ENCODE measurements at places on chromosomes 3 and 15. TPM values are rescaled to one million over a fixed set of nuclear protein-coding genes. Genes with fewer than 3 reads are reported as not detected.

DNA sequence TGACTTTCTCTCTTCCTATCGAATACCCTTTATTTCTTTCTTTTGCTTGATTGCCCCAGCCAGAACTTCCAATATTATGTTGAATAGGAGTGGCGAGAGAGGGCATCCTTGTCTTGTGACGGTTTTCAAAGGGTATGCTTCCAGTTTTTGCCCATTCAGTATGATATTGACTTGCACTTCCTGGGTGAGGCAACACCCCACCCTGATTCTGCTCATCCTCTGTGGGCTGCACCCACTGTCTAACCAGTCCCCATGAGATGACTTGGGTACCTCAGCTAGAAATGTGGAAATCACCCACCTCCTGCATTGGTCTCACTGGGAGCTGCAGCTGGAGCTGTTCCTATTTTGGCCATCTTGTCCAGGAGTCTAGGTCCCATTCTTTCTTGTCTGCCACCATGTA is 44.8 kb upstream of the KCNH8 start:
- no peak for DNase-seq

DNA sequence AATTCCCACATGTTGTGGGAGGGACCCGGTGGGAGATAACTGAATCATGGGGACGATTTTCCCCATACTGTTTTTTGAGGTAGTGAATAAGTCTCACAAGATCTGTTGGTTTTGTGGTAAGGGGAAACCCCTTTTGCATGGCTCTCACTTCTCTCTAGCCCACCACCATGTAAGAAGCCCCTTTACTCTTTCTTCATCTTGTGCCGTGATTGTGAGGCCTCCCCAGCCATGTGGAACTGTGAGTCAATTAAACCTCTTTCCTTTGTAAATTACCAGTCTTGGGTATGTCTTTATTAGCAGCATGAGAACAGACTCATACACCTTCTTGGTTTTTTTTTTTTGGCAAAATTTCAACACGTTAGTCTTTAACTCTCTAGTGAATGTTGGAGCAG is 18.1 kb downstream of the ARL8B start:
- no peak for DNase-seq

DNA sequence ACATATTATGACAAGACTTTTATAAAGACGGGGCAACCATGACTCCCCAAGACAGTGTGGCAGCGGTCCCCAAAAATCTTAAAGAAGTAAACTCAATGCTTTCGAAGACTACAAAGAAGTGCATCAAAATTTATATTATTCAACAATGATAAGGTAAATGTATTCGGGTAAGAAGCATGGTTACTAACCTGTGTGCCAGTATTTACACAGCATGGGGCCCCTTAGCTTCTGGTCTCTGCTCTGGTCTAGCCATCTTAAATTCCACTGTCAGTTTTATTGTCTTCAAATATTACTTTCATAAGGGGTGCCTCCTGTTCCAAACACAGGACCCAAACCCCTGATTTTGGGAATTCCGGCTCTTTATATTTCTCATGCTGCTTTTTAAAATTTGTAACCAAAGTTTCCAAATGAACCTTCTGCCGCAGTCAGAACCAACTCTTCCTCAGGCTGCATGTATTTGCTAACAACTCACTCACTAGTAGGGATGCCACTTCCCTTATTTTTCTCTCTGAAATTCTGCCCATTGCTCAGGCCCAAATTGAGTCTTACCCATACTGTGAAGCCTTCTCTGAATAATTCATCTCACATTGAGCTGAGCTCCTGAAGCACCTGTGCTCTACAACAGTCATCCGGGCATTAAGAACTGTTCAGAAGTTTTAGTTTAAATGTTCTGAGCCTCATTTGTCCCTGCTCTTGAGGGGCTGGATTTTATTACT is 1.2 kb downstream of the TTC23 start:
- DNase-seq, result no peak

DNA sequence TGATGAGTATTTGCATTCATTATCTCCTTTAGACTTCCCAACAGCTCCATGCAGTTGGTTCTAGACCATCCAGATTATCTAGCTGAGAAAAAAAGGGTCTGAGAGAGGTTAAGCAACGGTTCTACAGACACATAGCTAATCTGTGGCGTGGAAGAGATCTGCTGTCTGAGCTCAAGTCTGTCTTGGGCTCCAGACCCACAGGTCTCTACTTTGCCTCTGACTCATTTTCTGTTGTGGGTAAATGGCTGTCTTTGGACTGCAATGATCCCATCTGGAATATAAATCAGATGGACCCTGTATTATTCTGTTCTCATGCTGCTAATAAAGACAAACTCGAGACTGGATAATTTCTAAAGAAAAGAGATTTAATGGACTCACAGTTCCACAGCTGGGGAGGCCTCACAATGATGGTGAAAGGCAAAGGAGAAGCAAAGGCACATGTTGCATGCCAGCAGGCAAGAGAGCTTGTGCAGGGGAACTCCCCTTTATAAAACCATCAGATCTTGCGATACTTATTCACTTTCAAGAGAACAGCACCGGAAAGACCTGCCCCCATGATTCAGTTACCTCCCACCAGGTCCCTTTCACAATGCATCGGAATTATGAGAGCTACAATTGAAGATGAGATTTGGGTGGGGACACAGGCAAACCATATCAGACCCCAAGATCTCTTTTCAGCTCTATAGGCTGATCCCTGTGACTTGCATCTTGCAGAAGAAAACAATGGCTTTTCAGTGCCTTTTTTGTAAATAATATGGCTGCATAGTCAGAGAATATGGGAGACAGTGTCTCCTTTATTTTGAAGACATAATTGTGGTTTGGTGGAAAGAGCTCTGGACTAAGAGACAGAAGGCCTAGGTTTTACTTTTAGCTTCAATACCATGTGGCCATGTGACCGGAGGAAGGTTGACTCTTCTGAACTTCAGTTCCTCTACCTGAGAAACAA is 24.7 kb downstream of the CEMIP start:
- DNase-seq, result no peak

- DNase-seq, result no peak
Observed at GRCh38 chr15:80957556-80957955, 32.1 kb downstream of the MESD start.

DNA sequence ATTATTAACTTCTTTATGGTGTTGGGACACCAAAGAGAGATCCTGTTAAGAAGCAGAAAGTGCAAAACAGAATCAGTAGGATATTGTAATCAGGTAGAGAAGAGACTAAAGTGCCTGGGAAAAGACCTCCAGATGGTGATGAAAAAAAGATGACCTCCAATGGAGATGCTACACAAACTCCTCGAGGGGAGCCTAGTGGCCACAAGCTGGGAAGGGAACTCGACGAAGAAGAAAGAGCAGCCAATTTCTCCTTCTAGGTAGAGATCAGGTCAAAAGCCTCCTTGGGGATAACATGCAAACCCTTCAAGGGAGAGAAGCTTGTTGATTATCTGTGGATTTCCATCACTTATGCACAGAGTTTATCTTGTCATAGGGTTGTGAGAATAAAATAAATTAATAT is 647.6 kb downstream of the ROBO2 start:
- DNase-seq, result no peak

DNA sequence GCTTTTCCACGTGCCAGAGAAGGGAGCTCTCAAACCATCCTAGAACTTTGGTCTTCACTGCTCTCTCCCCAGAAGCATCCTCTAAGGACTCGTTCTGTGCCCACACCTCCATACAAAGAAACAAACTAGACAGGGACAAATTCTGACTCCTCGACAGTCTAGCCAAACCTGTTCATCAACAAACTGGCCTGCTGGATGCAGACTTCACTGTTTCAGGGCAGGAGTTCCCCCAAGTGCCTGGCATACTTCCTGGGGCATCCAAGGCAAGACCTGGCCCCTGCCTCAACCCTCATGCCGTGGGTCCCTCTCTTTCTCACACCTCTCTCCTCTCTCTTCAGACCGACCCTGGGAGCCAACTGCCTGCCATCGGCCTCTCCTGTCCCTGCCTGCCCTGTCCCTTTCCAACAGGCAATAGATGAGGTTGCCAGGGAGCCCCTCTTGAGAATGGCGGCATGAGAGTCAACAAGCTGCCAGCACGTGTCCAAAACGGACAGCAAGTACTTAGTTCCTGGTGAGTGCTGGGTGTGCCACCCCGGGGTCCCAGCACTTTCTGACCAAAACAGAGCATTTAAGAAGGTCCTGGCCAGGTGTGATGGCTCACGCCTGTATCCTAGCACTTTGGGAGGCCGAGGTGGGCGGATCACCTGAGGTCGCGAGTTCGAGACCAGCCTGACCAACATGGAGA is 79.1 kb upstream of the HES1 start:
- DNase-seq, result no peak

DNA sequence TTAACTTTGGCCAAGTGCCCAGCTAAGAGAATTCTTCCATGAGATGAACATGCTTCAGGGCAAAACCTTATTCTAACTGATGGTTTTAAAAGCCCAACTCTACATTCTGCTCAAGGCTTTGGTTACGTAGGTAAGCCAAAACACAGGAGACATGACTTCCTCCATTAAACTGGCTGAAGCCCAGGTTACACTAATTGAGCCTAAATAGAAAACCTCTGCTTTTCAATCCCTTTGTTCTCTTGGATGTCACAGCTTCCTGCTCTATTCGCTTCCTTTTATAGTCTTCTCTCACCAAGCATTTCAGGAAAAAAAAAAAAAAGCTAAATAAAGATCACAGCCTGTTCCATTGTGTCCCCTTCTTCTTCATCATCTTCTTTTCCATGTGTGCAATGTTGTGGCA is 420.4 kb downstream of the TIGIT start:
- no peak for DNase-seq

DNA sequence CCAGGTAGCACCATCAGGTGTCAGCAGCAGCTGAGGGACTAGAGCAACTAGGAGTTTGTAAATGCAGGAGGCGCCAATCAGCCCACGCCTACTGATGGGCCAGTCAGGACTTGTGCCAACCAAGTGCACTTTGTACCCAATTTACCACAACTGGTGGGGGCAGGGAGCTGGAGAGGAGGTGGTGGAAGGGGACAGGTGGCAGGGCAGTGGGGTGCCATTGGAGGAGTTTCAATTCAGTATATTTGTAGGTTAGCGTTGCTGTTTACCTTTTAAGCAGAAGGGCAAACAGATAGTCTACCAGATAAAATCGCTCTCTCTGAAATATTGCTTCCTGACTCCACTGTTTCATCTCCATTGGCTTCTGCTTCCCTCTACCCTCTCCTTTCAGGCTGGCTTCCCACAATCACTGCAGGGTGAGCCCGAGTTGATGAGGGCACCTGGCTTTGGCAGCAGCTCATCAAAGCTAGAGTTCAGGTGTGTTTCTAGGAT is 75.7 kb downstream of the TRIM69 start:
- DNase-seq, result no peak

DNA sequence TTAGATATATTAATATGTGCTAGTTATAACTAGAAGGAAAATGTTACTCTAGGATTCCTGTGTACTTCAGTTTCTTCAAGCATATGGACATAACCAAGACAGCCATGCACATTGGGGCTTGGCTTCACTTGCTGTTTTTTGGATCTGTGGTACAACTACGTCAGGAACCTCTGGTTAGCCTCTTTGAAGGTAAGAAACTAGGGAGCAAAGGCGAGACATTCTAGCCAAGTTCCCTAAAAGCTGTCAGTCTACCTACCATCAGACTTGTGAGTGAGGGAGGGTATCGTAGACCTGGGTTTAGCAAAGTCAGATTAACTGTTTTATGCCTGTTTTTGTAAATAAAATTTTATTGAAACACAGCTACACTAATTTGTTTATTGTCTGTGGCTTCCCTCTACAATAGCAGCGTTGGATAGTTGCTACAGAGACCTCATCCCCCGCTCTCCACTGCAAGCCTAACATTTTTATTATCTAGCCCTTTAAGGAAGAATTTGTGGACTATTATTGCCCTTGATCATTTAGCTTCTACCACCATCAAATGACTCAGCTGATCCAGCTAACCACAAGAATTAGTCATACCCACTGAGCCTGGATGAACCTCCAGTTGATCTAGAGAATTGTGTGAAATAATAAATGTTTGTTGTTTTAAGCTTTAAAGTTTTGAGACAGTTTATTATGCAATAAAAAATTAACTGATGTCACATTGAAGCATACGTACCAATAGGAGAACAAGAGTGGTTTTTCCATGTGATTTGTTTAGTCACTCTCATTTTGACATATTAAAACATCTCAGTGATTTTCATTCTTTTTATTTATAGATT is 58.1 kb downstream of the RSRC1 start:
- DNase-seq, result peak; percentile 97

DNA sequence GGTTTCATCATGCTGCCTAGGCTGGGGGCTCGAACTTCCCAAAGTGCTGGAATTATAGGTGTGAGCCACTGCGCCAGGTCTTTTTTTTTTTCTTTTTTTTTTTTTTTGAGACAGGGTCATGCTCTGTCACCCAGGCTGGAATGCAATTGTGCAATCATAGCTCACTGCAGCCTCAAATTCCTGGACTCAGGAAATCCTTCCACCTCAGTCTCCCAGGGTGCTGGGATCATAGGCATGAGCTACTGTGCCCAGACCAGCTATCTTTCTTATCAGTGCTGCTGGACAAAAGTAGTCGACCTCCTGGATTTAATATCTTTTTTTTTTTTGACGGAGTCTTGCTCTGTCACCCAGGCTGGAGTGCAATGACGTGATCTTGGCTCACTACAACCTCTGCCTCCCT is 60.8 kb downstream of the TFDP2 start:
- peak; percentile 59 for DNase-seq

- no peak for DNase-seq
Observed at GRCh38 chr3:192861972-192862371, 55.7 kb downstream of the MB21D2 start.

DNA sequence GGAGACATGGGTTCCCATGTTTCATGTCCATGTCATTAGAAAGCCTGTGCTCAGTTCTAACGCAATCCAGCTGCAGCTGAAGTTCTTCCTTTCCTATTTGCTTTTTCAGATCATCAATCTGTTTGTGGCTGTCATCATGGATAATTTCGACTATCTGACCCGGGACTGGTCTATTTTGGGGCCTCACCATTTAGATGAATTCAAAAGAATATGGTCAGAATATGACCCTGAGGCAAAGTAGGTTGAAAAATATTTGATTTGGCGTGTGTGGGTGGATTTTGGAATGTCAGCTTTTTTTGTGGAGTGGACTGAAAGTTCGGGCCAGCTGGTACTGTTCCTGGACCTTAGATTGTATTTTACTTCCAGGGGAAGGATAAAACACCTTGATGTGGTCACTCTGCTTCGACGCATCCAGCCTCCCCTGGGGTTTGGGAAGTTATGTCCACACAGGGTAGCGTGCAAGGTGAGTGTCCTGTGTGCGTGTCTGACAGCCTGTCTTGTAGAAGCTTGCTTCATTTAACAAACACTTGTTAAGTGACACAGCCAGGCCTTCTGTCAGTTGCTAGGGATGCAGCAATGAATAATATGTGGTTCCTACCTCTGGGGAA is 69.6 kb downstream of the CHDH start:
- DNase-seq, result no peak

- no peak for DNase-seq
Observed at GRCh38 chr3:37198547-37198946, 24.2 kb upstream of the LRRFIP2 start.

SPINK8 gene
- not detected for total RNA-seq

AMT gene
- 67.2 TPM for total RNA-seq

COL7A1 gene
- total RNA-seq, result 76.6 TPM

TRAK1 gene
- 74.5 TPM for total RNA-seq

IL16 gene
- not detected for total RNA-seq

ACSBG1 gene
- 1.6 TPM for total RNA-seq

SCAMP5 gene
- 5.8 TPM for total RNA-seq

FAM227B gene
- 10.4 TPM for total RNA-seq

P2RY12 gene
- total RNA-seq, result not detected

MKRN2OS gene
- total RNA-seq, result not detected

NDN gene
- 198 TPM for total RNA-seq

TMC3 gene
- 0.21 TPM for total RNA-seq

Measured in cardiac muscle cell (in vitro differentiated cells and primary cell).